Lung (tissue), 17 donors: ENCODE measurements at places on chromosomes 5 and 9.
A peak's percentile ranks its signal among the peaks of the same experiment; 100 is the strongest.

GRCh38 chr5:165508286-165508685, 2002.9 kb downstream of the MAT2B start:
- DNase-seq, result no peak

DNA sequence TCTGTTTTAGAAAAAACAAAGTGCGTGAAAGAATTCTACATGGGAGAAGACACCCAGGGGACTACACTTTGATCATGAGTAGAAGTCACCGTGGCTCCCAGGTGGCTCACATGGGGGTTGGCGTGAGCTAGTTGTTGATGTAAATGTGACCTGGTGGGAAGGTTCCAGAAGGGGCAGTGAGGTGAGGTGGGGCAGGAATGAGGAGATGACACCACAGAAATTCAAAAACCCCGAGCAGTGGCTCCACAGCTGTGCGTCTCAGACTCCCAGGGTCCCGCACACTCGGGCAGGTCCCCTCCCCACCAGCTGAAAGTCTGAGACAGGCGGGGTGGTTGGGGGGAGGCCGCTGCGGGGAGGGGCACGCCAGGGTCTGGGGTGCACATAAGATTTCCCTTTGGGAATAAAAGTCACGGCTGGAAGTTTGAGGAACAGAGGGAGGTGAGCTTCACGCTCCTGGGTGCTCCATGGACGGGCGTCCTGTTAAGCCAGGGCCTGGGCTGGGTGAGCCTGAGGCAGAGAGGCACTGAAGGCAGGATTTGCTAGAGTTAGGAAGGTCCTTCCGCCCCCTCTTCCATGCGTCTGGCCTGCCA, 29.9 kb downstream of the GLT6D1 start:
- no peak for DNase-seq

DNA sequence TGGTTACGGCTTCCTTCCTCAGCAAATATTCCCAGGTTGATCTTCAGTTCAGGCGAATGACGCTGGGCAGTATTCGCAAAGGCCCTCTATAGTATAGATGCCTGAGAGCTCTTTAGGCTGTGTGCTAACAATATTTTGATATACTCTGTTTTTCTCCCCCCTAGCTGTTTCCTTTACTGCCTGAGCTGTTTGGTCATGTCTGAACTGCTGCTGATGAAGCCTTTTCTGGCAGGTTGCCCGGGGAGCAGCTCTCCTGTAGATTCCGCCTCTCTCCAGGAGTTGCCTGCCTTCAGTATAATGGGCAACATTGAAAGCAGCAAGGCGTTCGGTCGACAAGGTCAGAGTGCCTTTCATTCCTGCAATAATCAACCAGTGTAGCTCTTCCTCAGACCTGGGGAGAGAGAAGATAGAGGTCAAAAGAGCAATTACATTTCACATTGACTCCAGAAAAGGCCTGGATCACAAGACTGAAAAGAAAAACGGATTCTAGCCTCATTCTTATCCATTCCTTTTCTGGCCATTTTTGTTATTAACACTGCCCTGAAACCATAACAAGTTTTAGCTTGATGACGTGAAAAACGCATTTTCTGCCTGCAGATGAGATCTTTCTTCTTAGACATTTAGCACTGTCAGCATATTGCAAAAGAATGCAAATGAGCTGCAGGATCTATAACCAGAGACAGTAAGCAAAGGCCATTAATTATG, 60.1 kb upstream of the ZNF608 start:
- DNase-seq, result peak; percentile 94

- DNase-seq, result peak; percentile 22
These were observed 48.2 kb downstream of the CDK5RAP2 start for GRCh38 chr9:120531683-120532300.

DNA sequence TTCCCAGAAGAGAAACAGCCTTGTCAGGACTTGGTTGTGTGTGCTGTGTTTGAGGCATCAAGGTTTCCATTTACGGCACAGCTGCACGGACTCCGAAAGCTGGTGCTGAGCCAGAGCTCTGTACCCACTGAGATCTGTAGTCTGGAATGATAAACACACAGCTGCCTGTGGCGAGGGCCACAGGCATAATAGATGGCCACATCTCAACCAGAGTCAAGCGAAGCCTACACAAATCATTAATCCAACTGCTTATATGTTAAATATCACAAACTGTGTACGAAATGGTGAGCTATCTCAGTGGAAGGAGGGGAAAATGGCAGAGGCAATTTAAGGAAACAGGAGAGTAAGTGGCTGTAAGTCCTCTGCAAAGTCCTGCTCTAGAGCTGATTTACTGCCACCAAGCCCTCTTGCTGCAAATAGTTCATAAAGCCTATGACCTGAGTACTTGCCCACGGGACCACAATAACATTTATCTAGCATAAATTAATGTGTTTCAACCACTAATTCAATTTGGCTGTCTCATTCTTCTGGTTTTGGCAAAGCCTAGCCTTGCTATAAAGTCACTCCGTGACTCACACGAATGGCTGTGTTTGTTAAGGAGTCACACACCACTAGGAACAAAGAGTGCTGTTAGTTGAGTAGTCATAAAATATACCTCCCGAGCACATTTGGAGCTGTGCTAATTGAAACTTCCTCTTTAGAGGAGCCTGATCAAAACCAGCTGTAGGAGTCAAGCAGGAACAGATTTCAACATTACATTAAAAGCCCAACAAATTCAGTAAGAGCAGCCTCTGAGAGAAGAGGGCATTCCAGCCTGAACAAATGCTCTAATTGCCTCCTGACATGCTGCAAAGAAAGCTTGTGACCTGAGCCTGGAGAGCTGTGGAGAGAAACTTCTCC, 738.6 kb upstream of the ZNF608 start:
- peak; percentile 89 for DNase-seq

- no peak for DNase-seq
These were observed 15.3 kb downstream of the ESM1 start for GRCh38 chr5:54969856-54970828.

- no peak for DNase-seq
These were observed 3.8 kb upstream of the HAND1 start for GRCh38 chr5:154481584-154482381.
